ENCODE measurements at places on chromosomes 1 and 21.

- DNase-seq: no peak
These were observed 57.0 kb upstream of the NEK2 start for GRCh38 chr1:211732293-211732980.

- DNase-seq: no peak
These were observed 71.7 kb downstream of the SH3GLB1 start for GRCh38 chr1:86776108-86776507.

DNA sequence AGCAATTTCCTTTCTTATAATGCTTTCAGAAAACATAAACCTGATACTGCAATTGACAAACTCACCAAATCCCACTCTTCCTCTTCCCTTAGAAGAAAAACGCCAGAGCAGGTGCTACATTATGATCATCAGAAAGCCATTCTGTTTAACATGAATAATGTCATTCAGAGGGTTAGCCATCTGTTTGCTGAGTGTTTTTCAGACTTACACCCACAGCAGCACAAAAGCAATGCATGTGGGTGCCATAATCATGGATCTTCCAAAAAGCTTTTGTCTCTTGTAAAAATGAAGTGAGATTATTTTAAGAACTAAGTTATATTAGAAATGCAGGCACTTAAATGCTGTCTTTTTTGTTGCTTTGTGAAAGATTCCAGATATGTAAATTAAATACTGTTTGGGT, 204.6 kb upstream of the TMPRSS15 start:
- DNase-seq: no peak

GRCh38 chr1:41958015-41958673, 39.4 kb upstream of the HIVEP3 start:
- DNase-seq: no peak

GRCh38 chr1:3456449-3456963, 2.0 kb downstream of the ARHGEF16 start:
- no peak for DNase-seq

GRCh38 chr1:78726686-78727085, 77.1 kb downstream of the IFI44 start:
- no peak for DNase-seq

DNA sequence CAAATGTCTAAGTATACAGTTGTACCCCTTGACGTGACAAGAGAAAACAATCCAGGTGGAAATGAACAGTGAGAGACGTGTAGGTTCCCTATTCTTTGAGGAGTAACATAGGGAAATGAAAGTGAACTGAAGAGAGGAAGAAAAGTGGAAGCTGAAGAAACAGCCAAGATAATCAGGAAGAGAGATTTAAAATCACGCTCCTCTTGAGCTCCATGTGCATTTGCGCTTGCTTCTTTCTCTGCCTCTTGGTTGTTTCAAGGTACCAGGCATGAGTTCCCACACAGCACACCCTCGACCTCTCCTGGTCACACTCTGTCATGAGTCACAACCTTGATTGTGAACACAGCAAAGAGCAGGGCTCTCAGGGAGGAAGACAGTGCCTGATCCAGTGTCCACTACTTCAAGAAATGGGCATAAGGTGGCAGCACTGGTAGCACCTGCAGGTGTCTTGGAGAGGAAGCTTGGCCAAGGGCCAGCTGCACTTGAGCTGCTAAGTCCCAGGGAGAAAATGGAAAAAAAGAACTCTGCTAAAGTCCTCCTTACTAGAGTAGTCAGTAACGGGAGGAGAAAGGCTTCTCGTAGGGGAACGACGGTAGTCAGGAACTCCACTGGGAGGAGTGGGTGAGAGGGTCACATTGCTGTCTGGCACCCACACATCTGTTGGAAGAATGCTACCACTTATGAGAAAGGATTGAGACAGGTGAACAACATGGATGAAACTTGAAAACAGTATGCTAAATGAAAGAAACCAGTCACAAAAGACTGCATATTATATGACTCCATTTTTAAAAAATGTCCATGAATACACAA, 18.3 kb upstream of the ARID1A start:
- no peak for DNase-seq

DNA sequence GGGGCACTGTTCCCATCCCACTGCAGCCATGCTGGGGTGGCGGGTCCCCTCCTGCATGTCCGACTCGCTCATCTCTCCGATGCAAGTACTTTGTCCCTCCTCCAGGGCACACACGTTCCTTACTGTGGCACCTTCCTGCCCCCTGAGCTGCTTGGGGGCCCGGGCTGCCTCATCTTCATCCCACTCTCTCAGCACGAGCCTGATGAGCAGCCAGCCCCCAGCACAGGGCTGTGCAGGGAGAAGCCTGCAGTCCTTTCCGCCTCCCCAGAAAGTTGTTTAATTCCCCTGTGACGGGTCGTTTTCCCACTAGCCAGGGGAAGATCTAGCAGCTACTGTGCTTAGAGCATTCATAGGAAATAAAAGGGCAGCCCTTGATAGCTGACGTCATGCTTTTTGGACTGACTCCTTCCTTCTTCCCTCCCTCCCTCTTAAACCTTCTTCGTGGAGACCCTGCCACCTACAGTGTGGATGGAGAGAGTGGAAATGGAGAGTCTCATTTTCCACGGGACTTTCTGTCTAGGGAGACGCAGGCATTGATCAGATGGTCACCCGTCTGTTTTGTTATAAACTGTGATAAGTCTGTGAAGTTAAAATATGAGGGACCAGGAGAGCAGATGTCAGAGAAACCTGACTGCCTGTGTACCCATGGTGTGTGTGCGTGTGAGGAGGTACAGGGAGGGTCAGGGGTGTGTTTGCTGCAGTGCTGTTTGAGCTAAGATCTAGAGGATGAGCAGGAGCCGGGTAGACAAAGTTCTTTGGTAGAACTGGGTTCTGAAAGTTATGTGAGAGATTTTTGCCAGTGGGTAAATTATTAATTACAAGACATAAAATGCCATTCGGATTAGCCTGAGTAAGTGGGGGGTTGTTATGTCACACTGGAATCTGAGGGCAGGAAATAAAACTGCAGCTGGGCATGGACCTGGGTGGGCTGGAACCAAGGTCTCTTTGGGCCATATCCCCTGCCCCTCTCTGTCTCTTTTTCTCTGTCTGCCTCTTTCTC, 34.3 kb downstream of the GPR137B start:
- DNase-seq: no peak

DNA sequence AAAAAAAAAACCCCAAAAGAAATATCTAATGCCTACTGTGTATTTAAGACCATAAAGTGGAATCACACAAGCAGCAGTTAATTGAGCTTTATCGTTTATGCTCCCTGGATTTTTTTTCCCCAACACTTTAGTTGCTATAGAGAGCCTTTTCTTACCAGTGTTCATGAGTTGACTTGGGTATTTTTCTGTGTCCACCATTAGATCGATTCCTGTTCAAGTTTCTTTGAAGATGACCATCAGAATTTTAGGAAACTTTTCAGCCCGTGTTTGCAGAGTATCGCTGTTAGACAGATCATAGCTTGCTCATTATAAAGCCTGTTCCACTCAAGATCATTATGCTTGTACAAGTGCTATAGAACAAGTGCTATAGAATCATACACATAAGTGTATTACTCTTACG, 1.5 kb downstream of the RALGPS2 start:
- DNase-seq: no peak

DNA sequence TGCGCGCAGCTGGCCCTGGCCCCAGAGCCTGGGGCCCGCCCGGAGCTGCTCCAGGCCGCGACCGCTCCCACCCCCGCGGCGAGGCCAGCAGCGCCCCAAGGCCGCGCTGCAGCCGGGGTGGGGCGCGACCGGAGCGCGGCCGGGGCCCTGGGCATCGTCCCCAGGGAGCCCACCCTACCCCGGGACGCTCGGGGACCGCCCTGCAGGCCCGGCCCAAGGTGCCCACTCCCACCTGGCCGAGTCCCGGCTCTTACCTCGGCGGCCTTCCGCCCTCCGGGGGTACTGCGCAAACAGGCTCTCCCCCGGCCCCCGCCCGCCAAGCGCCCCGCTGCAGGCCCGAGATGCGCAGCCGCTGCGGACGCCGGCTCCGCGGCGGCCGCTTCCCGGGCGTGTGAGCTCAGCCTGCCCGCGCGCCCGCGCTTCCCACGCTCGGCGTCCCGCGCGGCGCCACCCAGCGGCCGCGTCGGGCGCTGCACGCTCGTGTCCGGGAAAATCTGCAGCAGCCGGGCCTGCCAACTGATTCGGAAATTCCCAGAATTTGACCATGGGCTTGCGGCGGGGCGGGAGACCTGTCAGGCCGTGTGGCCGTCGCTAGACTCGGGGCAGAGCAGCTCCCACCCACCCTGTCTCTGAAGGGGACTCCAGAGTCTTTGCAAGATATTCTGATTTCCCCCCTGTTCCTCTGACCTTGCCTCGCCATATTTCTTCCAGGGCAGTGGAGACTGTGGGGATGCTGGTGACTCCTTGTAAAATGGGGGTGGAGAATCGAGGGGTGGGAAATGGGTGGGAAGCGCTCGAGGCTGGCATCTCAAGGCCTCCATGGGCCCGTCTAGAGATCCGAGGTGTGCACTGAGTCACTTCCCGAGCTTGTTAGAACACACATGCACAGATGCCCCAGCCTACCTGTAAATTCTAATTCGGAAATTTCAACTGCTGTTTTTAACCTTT, 41.9 kb downstream of the CD34 start:
- DNase-seq: peak; percentile 25

DNA sequence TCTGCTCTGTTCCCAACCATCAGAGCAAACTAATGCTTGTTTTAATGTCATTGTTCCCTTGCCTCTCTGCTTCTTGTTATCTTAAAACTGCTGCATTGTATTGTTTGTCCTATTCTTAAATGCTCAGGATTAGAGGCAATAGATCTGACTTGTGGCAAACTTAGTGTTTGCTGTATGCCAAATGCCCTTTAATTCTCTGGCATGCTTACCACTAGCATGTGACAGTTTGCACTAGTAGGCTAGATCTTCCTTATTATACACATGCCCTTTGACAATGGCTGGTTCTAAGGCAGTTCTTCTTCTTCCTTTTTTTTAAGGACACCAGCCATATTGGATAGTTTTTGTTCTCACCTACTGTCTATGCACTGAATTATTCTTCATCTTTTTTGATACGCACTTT, 30.1 kb downstream of the PALMD start:
- DNase-seq: no peak

DNA sequence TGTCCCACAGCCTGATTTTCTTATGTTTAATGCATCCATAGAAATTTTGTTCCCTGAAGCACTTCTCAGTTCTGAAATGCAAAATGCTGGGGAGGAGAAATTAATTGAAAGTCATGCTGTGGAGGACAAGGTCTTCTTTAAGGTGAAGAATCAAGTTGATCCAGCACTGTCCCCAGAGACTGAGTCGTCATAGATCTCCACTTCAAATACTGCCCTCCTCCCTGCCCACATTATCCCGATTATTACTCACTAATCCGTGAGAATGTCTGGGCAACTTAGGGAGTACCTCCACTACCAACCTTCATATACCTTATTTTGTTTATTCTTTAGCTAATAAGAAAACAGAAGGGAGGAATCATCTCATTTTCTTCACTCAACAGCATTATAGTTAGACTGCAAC, 70.0 kb upstream of the FMN2 start:
- DNase-seq: no peak

DNA sequence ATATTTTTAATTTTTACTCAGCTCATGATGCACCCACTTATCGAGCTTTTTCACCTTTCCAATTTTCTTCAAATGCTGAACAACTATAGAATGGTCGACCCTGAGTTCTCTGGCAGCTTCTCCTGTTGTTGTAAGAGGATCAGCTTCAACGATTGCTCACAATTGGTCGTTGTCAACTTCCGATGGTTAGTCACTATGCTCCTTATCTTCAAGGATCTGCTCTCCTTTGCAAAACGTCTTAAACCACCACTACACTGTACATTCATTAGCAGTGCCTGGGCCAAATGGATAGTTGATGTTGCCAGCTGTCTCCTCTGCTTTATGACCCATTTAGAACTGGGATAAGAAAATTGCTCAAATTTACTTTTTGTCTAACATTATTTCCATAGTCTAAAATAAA, 385.9 kb upstream of the LYPLAL1 start:
- no peak for DNase-seq

DNA sequence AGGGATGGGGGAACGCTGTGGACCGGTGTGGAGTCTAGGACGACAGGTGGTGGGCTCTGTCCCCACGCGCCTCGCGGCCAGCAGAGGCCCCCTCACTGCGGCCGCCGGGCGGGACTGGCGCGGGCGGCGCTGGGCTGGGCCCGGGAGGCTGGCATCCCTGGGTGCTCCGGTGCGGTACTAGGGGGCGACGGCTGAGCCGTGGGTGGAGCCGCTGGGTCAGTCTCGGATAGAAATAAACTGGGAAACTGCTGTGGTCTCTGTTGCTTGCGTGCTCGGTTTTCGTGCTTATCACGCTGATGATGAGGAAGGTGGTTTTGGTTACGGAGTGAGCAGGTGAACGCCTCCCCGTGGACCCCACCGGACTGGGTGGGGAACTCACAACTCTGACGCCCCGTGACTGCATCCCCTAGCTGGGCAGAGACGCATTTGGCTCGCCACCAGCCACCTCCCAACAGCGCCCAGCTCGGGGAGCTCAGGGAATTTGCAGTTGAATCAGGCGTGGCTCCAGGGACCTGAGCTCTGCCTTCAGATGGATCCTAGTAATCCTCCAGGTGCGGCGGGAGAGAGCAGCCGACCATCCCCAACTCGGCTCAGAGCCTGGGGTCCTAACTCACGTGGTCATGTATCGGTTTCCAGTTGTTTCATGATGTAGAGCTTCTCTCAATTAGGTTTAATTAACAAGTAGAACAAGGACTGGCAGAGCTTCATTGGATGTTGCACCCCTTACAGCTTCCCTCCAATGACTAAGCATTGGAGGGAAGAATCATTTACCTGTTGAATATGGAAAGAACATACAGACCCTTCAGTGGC, 32.1 kb downstream of the HSD17B7 start:
- no peak for DNase-seq

DNA sequence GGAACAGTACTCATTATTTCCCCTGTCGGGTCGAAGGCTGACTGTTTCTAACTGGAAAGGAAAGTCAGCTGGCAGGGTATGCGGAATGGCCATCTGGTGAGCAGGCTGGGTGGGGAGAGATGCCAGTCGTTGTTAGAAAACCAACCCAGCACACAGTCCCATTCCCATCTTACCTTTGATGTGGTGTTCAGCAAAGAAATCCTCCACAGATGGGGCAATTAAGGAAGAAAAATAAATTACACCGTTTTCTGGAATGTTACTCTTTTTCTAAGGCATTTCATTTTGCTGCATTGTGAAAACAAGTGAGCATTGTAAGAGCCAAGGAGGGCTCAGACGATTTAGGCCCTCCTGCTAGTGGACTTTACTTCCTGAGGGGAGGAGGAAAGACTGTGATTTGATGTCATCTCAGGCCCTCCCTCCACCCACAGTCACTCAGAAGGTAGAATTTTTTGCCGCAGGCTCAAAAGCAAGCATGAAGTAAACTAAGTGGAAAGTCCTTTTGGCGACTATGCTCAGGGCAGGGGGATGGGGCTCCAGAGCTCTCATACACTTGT, at the start of gene SLC16A4:
SLC16A4 (minus strand) TSS at position 335 of the 554 bp plus-strand sequence. CDS start 1,703 bp downstream, outside the sequence.
- DNase-seq: no peak
